ENCODE measurements at places on chromosomes 11 and 22. TPM values are rescaled to one million over a fixed set of nuclear protein-coding genes. Genes with fewer than 3 reads are reported as not detected.

DNA sequence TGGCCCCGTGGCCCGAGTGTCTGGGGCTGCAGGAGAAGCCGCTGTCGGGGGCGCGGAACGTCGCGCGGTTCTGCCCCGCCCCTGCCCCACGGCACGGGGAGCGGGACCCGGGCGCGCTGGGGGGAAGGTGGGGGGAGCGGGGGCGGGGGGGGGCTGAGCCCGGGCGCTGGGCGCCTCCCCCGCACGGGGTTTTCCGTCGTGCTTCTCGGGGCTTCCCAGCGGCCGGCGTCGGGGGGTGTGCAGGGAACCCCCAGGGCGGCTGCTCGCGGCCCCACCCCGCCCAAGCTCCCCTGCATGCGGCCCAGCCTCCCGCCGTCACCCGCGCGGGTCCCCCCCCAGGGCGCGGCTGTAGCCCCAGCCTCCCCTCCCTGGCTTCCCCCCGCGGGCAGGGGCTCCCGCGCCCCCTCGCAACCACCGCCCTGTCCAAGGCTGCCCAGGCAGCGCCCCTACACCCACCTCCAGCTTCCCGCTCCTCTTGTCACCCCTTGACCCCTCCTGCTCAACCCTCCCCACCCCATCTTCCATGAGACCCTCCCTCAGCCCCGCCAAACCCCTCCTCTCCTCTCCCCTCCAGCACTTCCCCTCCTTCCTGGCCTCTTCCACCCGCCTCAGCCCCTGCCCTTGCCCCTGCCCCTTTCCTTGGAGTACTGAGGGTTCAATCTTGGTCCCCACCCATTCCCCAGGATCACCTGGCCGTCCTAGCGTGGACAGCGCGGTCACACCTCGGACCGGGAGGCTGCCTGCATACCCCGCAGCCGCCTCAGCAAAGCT, 1.7 kb downstream of the IL17REL start:
- no peaks in the 10 kb centered on the region for H3K27me3 ChIP-seq
- H3K4me3 ChIP-seq, result peak overlapping the region; percentile 76
- peak; percentile 65 for DNase-seq
- no peaks in the 10 kb centered on the region for H3K36me3 ChIP-seq

The RAB3IL1 gene
- total RNA-seq, result 0.49 TPM

DNA sequence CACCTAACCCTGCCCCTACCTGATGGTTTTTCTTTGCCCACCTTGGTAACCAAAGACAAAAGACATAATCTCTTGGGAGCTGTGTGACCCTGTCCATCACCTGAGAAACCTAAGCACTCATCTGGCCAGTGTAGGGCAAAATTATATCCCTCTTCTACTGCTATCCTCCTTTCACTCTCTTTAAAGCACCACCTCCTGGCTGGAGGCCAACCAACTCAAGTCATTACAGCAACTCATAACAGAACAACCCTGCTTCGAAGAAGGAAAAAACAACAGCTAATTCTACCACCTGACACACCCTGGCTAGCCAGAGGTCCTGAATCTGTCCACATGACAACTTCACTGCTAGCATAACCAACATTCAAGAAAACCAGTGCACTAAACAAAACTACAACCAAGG, 45.5 kb downstream of the GAS2 start:
- peaks cover 5% of the 10 kb centered on the region for H3K4me1 ChIP-seq
- no peaks in the 10 kb centered on the region for H3K27me3 ChIP-seq

DNA sequence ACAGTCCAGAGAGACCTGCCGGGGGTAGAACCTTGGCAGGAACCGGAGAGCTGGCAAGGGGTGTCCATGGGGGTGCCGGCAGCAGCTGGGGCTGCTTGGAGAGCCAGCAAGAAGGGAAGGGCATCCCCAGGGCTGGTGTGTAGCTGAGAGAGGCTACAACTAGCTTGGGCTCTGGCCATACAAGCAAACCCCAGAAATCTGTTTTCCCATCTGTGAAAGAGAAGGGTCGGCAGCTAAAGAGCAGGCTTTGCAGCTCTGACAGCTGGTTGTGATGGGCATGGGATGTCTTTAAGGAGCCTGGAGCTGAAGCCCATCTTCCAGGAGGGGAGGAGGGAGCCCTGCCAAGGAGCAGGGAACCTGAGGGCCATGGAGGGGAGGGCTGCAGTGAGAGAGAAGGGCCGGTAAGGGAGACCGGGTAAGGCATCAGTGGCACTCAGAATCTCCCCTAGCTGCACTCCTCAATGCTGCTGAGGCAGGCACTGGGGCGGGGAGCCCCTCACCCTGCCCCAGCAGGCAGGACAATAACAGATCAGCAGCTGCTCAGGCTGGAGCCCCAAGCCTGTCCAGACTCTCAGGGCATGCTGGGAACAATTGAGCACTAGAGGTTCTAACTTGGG, 3.9 kb downstream of the CHST1 start:
- no peaks in the 10 kb centered on the region for H3K36me3 ChIP-seq
- no peak for DNase-seq
- H3K4me3 ChIP-seq, result no peak overlapping the region
- peaks cover 61% of the 10 kb centered on the region for H3K27me3 ChIP-seq
- peaks cover 7% of the 10 kb centered on the region for H3K4me1 ChIP-seq
- no peak overlapping the region for H3K27ac ChIP-seq

DNA sequence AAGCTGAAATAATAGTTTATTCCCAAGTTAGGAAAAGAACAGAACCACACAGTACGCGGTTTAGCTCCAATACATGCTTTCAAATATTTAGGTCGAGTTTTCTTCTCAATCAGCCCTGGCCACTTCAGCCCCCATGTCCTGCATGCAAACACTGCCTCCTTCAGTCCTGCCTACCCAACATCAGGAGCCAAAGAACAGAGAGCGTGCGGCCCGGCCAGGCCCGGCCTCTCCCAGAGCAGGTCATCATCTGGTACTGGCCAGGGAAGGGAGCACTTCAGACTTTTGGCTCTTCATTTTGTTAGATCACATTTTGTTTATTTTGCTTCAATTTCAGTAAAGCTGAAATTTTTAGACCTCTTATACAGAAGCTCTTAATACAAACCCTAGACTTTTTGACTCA, 6.7 kb downstream of the BRD1 start:
- no peak for DNase-seq
- peaks cover 67% of the 10 kb centered on the region for H3K4me1 ChIP-seq
- H3K27ac ChIP-seq, result no peak overlapping the region
- no peaks in the 10 kb centered on the region for H3K27me3 ChIP-seq

DNA sequence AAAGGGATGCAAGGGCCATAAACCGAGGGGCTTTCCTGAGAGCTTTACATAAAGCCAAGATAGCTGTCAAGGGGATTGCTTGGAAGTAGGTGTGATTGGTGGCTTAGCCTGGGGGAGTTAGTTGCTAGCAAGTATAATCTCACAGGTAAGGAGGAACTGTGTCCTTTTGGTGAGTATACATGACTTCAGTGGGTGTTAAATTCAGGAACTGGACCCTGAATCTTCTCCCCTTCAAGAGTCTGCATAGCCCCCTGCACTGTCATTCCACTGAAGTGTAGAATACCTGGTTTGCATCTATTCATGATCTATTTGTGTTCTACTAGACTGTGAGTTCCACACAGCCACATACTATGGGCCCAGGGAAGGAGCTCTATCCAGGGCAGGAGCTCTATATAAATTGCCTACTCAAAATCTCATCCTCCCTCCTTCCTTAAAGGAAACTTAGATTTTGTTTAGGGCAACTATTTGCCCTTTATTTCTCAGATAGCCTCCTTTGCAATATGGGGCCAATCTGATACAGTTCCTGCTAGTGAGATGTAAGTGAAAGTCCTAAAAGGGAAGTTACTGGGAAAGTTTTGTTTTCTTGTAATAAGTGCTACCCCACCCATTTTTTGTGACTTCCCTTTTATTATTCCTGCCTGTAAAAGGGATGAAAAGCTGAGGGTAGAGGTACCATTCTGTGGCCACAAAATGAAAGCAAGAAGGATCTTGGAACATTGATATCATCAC, 120.5 kb downstream of the PGR start:
- no peaks in the 10 kb centered on the region for H3K27me3 ChIP-seq
- no peak overlapping the region for H3K27ac ChIP-seq
- H3K36me3 ChIP-seq, result no peaks in the 10 kb centered on the region
- H3K4me3 ChIP-seq, result no peak overlapping the region
- no peak for DNase-seq
- H3K4me1 ChIP-seq, result no peaks in the 10 kb centered on the region

The DEAF1 gene
- 66.1 TPM for total RNA-seq

- peak overlapping the region; percentile 95 for H3K27ac ChIP-seq
- H3K27me3 ChIP-seq, result no peaks in the 10 kb centered on the region
- peak; percentile 51 for DNase-seq
- H3K4me1 ChIP-seq, result peaks cover 55% of the 10 kb centered on the region
- H3K4me3 ChIP-seq, result peak overlapping the region; percentile 97
- peaks cover 29% of the 10 kb centered on the region for H3K36me3 ChIP-seq
Measured at GRCh38 chr11:119056421-119056999, 495 bp downstream of the HYOU1 start.

GRCh38 chr11:44817207-44817949, 90.6 kb downstream of the TSPAN18 start:
- H3K36me3 ChIP-seq, result no peaks in the 10 kb centered on the region
- DNase-seq, result no peak
- H3K4me3 ChIP-seq, result no peak overlapping the region
- no peak overlapping the region for H3K27ac ChIP-seq

GRCh38 chr22:46070803-46071450, 79.4 kb upstream of the PPARA start:
- H3K4me1 ChIP-seq, result peaks cover 44% of the 10 kb centered on the region
- H3K36me3 ChIP-seq, result peaks cover 1% of the 10 kb centered on the region
- H3K27me3 ChIP-seq, result no peaks in the 10 kb centered on the region
- H3K27ac ChIP-seq, result no peak overlapping the region
- DNase-seq, result peak; percentile 72

The MRGPRE gene
- total RNA-seq, result not detected
